ENCODE measurements at places on chromosomes 2 and 18.

- peak; percentile 65 for DNase-seq
These were observed 476.3 kb downstream of the TRIB2 start for GRCh38 chr2:13193075-13193474.

DNA sequence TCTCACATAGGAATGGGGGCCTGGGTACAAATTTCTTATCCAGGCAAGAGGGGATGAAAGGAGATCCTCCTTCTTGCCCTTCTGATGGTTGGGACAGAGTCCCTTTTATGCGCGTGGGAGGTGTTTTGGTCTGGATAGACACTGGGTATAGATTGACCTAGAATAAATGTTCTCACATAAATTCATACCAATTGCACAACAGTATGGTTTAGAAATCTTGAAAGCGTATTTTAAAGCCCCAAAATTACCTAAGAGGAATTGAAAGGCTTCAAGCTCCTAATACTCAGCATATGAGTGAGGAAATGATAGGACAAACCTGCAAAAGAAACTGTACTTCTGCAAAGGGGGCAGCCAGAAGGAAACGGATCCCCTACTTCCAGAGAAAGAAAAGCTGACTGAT is 2.6 kb upstream of the BCL2 start:
- DNase-seq: peak; percentile 26

GRCh38 chr2:151119374-151119773 is 142.3 kb downstream of the RBM43 start:
- DNase-seq: no peak

DNA sequence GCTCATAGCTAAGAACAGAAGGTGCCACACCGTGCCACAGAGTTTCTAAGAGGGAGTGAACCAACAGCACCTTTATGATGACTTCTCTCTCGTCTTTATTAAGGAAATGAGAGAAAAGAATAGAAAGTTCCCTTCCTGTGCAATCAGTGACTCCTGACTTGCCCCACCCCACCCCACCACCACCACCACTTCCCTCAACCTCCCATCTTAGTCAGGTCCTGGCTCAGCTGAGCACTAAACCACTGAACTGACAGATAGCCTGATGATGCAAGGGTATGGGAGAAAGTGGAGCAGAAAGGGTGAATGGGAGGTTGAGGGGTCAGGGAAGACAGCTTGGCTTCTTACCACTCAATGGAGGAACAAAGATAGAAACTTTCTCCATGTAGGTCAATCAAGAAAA is 75.2 kb upstream of the RMDN2 start:
- no peak for DNase-seq

DNA sequence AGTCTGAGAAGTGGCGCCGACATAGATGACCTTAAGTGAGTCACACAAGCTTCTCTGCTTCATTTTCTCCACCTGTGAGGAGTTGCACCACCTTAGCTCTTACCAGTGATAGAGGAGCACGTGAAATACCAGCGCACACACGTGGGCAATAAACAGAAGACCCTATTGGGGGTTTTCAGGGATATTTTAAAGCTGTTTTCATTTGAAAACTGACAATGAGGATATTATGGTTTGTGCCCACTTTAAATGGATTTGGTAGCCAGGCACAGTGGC is 47.3 kb upstream of the FZD7 start:
- DNase-seq: no peak

DNA sequence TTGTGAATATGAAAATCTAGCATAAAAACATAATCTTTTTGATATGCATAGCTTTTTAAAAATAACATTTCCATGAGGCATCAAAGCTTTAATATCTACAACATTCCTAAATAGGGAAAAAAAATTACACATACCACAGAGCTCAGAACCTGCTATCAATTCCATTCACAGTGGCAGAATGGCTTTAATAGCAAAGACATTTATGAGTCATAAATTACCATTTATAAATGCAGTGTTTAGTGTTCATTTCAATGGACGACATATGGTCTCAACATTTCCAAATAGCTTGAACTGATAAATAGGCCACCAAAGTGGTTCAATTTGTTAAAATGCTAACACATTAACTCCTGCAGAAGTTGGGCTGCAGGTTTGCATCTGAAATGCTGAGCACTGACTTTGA is 600.6 kb upstream of the SETBP1 start:
- no peak for DNase-seq

DNA sequence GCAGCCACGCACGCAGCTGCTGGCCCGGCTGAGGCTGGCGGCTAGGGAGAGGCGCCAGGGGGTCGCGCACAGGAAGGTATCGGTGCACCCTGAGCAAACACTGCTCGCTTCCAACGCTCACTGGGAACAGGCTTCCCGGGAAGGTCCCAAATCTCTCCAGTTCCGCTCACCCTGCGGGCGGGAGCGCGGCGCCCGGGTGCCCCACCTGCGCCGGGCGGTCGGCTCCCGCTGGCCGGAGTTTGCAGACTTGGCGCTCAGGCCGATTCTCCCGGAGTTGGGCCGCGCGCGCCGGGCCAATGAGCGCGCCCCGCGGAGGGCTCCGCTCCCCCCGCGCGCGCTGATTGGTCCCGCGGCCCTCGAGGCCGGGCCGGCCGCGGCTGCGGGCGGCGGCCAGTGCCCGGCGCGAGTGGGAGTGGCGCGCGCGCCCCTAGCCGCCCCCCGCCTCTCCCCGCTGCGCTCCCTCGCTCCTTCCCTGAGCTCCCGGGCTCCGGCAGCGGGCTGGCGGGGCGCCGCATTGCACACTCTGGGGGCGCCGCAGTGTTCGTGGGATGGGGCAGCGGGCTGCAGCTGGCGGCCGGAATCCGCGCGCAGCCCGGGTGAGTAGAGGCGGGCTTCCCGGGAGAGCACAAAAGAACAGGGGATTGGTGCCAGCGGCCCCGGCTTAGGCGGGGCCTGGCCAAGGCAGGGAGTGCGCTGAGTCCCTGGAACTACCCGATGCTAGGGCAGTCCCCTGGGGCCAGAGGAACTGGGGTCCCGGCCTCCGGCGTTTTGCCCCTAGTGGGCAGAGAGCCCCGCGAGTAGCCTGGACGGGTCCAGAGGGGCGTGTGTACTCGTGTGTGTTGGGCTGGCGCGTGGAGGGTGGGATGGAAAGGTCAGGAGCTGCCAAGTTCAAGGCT is at the start of gene LYPD6:
TSS of gene LYPD6 (plus strand) at position 461 of the 896 bp plus-strand sequence. CDS start 107,122 bp downstream, outside the sequence.
- peak; percentile 70 for DNase-seq

DNA sequence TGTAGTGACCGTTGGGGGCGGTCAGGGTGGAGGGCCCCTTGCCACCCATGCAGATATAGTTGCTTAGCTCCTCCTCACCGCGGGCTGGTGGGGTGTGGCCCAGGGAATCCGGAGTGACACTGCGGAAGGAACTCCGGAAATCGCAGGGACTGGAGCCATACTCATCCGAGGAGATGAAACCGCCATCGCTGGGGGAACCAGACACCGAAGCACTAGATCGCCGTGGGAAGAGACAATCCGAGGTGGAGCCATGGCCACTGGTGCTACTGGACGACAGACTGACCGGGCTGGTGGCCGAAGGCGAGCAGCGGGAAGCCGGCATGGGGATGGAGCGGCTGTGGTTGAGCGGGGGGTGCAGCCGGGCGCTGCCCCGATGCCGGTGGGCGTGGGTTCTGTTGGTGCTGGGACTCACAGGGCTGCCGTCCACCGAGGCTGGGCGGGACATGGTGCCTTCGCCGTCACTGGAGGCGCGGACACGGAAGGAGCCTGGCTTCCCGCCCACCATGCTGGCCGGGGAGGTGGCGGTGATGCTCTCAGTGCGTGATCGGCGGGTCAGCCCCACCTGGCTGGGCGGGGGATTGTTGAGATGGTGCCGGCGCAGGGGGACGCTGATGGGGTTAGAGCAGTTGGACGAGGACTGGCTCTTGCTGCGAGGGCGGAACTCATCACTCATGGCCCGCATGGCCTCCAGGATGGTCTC is 2.2 kb downstream of the IRS1 start:
- no peak for DNase-seq

GRCh38 chr18:52341608-52342381 is 1.8 kb downstream of the DCC start:
- no peak for DNase-seq

DNA sequence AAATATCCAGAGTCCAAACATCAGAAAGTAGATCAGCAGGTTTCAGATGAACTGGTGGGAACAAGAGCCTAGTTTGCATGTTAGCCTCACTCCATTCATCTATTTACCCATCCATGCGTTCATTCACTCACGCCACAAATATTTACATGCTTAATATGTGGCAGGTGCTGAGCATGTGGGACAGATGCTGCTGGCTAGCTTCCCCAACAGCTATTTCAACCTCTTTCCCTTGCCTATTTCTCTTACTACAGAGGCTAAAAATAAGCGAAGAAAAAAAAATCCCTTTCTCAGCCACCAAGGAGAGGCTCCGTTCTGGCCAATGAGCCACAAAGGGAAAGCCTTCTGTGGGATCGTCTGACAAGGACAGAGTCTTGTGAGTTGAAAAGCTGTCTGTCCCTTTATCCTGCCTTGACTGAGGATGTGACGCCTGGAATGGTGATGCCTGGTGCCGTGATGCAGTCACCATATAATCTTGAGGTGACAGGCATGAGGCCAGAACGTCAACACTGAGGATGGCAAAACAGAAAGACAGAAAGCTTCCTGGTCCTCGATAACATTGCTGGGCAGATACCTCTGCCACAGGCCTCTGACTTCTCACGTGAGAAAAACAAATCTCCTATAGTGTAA is 78.2 kb downstream of the KCTD1 start:
- no peak for DNase-seq
